Choroid plexus epithelial cell (primary cell): ENCODE measurements at places on chromosomes 1 and 21.
A peak's percentile ranks its signal among the peaks of the same experiment; 100 is the strongest.

DNA sequence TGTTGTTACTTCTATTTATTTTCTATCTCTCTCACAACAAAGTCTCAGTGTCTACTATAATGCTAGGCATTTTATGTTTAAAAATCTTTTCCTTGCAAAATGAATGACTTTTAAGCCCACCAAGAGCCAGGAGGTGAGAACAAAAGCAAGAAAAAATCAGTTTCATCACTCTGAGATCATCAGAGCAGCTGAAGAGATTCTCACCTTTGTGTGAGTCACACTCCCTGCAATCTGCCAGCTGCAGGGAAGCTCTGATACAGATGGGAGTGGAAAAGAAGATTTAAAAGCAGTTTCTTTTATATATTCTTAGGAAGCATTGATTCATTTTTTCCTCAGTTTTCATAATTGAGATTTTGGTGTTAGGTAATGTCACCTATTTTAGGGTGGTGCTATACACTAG, 107.6 kb downstream of the LHX9 start:
- DNase-seq = peak; percentile 35

DNA sequence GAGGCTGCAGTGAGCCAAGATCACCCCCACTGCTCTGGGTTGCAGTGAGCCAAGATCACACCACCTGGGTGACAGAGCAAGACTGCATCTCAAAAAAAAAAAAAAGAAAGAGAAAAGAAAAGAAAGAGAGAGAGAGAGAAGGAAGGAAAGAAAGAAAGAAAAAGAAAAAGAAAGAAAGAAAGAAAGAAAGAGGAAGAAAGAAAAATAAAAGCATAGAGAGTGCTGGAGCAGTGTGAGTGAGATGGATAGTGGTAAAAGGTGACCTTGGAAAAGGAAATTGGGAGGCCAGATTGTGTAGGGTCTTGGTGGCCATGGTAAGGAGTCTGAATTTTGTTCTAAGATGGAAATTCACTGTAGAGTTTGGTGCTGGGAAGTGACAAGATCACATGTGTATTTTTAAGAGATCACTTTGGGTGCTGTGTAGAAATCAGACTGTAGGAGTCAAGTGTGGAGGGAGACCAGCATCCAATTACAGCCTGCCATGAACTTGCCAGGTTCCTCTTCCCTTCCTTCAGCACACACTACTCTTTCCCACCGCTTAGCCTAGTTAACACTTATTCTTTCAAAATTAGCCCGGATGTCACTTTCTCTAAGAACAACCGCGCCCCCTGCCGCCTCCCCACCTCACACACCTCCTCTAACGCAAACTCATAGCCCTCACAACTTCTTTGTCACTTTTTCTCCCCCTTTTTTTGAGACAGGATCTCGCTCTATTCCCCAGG, 17.9 kb downstream of the MTX1 start:
- peak; percentile 89 for DNase-seq

GRCh38 chr1:94593611-94594010, 52.1 kb upstream of the F3 start:
- no peak for DNase-seq

DNA sequence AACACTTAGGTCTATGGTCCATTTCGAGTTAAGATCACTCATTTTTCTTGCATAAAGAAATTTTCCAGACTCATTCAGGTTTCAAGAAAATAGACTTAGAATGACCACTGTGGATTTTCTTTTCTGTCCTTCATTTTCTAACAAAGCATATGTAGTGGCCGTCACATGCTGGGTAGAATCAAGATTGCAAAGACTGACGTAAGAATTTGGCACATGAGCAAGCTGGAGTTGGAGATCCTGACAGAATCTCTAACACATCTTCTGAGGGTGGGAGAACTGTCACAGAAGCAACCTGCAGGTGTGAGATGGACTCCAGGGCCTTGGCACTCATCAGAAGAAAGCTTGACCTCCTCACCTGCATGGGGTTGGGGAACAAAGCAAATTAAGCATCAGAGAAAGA, 28.6 kb downstream of the KIF26B start:
- peak; percentile 38 for DNase-seq

- no peak for DNase-seq
Measured at GRCh38 chr1:56561227-56562019, 17.9 kb downstream of the PLPP3 start.

DNA sequence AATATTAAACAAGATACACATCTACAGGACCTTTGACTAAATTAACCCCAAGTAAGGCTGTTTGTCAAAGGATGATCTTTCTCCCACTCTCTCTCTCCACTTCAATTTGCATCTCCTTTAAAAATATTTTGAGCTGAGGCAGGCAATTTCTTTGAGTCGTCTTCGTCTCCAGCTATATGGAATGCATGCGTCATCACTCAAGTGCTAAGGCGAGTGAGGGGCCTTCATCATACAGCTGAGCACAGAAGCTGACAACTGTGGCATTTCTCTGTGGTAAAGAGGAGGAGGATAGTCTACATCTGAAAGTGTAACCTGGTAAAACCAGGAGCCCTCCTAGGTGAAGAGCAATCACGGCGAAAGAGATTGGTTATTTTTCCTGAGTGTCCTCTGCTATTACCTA, 7.6 kb downstream of the EPHX4 start:
- peak; percentile 44 for DNase-seq

- no peak for DNase-seq
Measured at GRCh38 chr1:227922501-227923352, 25.0 kb downstream of the WNT9A start.

DNA sequence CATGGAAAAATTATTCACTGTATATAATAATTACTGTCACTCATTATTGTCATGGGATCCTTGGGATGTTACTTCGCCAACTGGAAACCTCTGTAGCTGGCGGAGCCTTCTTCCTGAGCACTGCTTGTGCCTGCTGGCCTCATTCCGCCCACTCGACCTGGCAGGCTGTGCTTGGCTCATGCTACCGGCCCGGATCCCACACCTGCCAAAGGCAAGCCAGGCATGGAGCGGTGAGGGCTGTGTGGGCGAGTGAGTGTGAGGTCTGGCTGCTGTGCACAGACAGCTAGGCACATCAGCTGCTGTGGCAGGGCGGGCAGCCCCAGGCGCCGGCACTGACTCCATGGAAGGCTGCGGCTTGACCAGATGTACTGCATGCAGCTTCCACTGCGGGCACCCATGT, 78.4 kb downstream of the DISP1 start:
- no peak for DNase-seq

GRCh38 chr1:197042676-197043341, 24.3 kb downstream of the F13B start:
- no peak for DNase-seq

DNA sequence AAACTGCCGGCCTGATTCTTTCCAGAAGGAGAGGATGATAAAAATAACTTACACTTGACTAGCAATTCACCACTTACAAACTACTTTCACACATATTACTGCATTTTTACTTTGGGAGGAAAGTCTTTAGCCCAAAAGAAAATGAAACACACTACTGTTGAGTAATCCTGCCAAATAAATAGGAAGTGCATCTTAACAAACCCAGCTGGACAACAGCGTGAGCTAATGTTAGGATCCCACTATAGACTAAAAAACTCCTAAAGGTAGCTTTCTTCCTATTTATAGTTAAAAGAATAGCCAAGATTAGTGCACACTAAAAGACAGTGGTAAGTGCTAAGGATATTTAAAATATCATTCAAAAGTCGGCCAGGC, 83.8 kb downstream of the HSF2BP start:
- DNase-seq = no peak

- no peak for DNase-seq
Measured at GRCh38 chr1:22057861-22058260, 5.4 kb downstream of the CDC42 start.
